ENCODE measurements at places on chromosomes 4 and X. TPM values are rescaled to one million over a fixed set of nuclear protein-coding genes. Genes with fewer than 3 reads are reported as not detected.

The TAF1 gene
- total RNA-seq, result 27.1 TPM

The QRFPR gene
- total RNA-seq, result not detected

The PCSK1N gene
- not detected for total RNA-seq

The PLK4 gene
- 11.7 TPM for total RNA-seq

The SSX2 gene
- not detected for total RNA-seq

The TIMM17B gene
- 39.3 TPM for total RNA-seq

The TMEM192 gene
- 6.8 TPM for total RNA-seq

The DGAT2L6 gene
- not detected for total RNA-seq

- peak; percentile 63 for DNase-seq
These were observed 30.6 kb upstream of the NSUN7 start for GRCh38 chr4:40719008-40719623.

DNA sequence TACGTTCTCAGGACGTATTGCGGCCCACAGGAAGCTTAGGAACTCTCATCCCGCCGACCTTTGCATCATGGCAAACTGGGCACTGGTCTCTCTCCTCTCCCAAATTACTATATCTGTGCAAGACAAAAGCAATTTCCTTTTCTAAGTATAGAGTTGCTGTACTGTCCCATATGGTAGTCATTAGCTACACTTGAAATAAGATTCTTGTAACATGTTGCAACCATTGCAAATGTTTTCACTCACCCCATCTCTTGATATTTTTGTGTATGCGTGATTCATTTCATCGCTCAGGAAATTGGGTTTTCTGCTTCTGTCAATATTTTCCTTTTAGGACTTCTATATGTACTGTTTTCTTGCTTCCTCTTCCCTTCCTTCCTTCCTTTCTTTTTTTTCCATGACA, 15.7 kb downstream of the ARMCX6 start:
- DNase-seq, result peak; percentile 22

GRCh38 chrX:129931411-129932015, 25.5 kb downstream of the UTP14A start:
- peak; percentile 96 for DNase-seq

DNA sequence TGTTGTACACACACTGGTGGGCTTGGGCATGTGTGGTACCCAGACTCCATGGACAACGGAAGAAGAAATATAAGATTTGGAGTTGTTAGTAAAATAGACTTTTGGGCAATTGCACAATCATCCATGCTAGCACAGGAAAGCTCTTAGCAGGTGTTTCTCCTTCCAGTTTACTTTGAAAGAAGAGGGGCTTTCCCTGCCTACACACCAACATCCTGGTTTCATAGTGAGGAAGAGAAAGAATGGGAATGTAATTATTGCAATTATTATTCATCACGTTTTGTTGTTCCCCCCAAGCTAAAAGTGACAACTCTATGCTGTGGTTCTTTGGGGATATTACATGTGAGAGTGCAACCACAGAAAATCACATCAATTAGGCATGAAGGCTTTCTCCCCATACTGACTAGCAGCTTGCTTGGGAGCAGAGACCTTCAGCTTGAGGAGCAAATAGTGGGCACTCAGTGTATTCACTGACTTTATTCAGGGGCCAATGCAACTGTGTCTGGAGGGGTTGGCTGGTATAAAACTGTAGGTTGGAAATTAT, 57.2 kb upstream of the PUDP start:
- no peak for DNase-seq

DNA sequence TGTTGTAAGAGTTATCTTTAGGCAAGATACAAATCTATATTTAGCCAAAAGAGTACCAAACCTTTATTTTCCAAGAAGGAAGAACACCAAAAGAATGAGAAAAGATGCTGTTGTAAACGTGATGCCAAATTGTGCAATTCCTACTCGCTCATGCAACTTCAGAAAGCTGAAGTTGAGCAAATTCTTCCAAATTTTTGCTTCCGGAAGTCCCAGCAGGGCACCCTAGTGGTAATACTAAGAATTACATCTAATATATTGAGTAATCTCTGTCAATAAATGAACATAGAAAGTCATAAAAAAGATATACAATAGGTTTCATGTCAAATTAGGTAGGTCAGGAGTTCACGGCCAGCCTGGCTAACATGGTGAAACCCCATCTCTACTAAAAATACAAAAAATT, 36.0 kb upstream of the SMARCAD1 start:
- peak; percentile 2 for DNase-seq

GRCh38 chr4:98674404-98675173, 16.2 kb upstream of the TSPAN5 start:
- peak; percentile 51 for DNase-seq

GRCh38 chr4:38752941-38753806, 29.6 kb downstream of the TLR10 start:
- peak; percentile 97 for DNase-seq

- DNase-seq, result peak; percentile 83
These were observed 7.5 kb downstream of the HADH start for GRCh38 chr4:107996949-107997788.

- DNase-seq, result no peak
These were observed 40.8 kb downstream of the HCCS start for GRCh38 chrX:11151799-11152559.

- no peak for DNase-seq
These were observed 129.7 kb downstream of the TMEM164 start for GRCh38 chrX:110132450-110133114.

DNA sequence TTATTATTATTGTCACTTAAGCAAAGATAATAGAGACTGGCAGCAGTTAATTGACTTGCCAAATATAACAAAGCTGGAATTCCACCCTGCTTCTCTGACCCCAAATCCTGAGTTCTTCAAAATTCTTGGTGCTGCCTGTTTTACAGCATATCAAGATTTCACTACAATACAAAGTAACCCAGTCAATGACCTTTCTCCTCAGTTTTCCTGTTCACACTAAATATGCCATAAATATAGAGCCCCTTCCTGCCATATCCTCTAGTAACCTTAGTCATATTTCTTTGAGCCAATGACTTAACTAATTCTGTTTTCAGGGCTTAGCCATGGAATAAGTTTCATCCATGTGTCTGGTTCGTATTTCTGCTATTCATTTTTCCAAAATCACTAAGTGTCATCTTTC, 315.3 kb upstream of the HS3ST1 start:
- DNase-seq, result no peak

- peak; percentile 85 for DNase-seq
These were observed 86.7 kb upstream of the MAGEA4 start for GRCh38 chrX:151825925-151826485.

GRCh38 chr4:63788271-63788670, 621.0 kb downstream of the TECRL start:
- no peak for DNase-seq

DNA sequence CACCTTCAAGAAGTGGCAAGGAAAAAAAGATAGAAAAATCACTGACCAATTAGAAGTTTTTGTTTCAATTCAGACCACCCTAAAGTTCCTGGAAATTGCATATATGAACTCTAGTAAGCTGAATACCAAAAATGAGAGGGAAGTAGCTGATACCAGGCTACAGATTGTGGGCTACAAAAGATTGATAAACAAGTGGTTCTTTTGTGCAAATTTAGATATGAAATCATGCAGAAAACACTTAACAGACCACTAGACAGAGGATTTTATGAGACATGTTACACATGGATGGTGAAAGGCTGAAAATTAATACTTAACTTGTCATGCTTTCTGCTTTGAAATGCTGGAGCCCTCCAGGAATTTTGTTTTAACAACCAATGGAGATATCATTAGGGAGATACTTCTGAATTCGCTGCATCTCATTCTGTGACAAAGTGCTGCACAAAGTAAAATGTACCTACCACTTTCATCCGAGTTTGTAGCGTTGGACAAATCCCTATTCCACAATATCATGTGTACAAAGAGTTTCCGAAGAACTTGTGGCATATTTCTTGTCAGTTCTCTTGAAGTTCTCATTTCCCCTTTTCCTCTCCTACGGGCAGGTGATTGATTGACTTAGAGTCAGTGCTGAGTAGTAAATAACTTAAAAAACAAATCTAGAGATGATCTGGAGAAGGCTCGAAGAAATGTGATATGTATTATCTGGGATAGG, 235.0 kb downstream of the PALLD start:
- no peak for DNase-seq

- peak; percentile 42 for DNase-seq
These were observed 23.6 kb downstream of the CA5B start for GRCh38 chrX:15761564-15762191.

DNA sequence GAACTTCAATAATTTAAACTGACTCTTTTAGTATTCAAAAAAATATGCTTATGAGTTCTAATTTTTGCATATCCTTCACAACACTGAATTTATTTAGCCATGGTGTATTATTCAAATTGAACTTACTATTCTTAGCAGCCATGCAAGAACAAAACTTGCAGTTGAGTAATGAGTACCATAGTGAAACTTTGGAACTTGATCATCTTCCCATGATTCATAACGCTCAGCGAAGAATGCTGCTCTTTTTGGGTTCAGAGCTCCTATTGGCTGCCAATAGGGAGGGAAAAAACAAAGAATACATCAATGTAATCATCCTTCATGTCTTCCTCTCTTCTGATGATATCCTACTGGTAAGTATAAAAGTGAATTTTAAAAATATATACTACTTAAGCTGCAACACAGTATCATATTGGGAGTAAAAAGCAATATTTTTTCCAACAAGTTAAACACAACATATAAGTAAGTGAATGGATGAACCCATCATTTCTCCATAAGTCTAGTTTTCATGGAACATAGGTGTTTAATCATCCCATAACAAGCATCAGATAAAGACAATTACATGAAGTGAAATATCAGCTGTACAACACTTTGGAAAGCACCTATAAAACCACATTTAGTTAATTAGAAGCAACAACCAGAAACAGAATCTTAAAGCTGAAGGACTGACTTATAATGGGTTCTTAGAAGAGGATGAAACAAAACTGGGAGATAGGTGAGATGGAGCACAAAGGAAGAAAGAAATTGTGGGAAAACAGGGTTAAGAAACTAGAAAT, 145.2 kb upstream of the MAB21L2 start:
- no peak for DNase-seq

GRCh38 chrX:103361798-103362197, 5.5 kb downstream of the TCEAL9 start:
- no peak for DNase-seq

- DNase-seq, result no peak
These were observed 613 bp downstream of the GLRB start for GRCh38 chr4:157076578-157076947.

DNA sequence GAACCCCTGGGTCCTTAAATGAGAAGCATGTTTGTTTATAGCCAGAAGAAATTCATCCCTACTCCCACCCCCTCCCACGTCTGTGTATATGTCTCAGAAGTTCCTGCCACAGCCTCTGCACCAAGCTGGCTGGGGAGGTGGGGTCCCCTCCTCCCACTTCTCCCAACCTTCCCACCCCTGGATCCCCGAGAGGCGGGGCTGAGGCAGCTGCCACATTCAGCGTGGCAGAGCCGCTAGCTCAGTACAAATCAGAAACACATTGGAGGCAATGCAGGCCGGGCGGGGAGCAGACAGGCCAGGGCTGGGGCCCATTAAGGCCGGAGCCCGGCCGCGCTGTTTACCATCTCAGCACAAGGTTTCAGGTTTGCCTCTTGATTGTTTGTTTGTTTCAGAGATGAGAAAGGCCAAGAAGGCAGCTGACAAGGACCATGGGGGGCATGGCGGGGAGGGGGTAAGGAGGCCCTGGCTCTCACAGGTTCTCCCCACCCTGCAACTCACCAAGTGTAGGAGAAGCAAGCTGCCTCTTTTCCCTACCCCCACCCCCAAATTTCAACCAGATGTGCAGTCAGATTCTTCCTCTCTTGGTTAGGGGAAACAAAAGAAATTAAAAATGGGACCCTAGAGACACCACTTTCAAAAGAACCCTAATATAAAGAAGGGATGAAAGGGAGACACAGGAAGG, 22.3 kb downstream of the PJA1 start:
- DNase-seq, result no peak

- no peak for DNase-seq
These were observed 259.6 kb upstream of the GPC4 start for GRCh38 chrX:133674726-133675470.

DNA sequence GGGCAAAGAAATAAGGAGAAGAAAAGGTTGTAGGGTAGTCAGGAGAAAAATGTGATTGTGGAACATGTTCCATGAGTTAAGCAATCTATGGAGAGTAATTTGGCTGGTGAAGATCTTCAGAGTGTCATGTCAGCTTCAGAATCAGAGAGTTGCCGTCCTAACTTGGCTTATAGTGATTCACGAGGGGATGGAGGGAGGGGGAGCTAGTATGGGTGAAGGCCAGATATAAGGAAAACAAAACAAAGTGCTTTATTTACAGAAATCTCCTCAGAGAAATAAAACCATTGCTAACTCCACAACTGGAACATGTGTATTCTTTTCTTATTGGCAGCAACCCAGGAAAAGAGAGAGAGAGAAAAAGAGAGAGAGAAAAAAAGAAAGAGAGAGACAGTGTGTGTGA, 256.5 kb upstream of the NRK start:
- peak; percentile 0 for DNase-seq

DNA sequence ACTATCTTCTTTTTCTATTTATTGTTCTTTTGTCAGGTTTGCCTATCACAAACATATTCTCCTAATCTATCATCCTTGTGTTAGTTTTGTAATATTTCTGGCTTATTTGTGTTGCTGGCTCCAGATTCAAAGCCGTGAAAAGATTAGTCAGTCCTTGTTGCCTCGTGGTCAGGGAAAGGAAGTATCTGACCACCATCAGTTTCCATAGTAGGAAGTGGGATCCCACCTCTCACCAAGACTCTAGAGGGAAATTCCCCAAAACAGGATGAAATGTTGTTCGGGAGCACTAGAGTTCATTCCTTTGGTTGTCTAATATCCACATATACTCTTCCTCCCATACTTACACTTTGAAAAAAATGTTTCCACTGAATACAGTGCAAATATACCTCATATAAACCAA, 131.0 kb upstream of the HUWE1 start:
- no peak for DNase-seq

GRCh38 chr4:144653781-144654545, 8.0 kb downstream of the HHIP start:
- DNase-seq, result no peak

- DNase-seq, result no peak
These were observed at the start of gene CD40LG for GRCh38 chrX:136647677-136648360. CD40LG (plus strand) TSS chrX:136648158; CDS start chrX:136648249, 91 bp downstream.

- DNase-seq, result no peak
These were observed 76.7 kb upstream of the IGSF1 start for GRCh38 chrX:131365766-131366165.

DNA sequence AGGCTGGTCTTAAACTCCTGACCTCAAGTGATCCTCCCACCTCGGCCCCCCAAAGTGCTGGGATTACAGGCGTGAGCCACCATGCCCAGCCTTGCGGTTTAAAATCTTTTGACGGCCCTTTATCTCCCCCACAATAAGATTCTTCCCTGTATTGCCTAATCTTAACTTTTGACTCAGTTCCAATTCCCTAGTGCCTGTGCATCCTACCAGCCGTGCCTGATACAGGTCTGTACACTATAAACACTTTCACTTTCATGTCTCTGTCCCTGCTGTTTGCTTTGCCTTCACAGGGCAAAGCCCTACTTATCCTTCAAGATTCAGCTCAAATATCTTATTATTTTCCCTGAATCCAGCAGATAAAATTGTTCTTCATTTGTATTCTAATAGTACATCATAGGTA, 74.6 kb downstream of the WDR44 start:
- DNase-seq, result peak; percentile 82

Measured in fibroblast of villous mesenchyme (primary cell).